GDM1 (cell line): ENCODE measurements at places on chromosomes 4 and X.

DNA sequence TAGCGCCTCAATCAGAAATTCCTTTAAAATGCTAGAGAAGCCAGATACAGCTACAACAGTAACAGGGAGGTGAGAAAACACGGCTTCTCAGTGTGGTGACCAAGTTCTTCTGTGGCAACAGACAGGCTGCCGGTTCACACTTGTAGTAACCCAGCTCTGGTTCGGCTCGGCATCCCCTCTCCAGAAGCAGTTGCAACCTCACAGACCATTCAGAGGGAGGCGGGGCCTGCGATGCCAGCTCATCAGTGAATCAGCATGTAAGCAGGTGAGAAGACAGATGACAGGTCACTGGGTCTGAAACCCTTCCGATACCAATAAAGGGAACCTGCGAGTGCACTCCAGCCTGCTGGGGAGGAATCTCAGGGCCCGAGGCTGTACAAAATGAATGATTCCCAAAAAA is 251.0 kb downstream of the KCNIP4 start:
- no peak for DNase-seq

DNA sequence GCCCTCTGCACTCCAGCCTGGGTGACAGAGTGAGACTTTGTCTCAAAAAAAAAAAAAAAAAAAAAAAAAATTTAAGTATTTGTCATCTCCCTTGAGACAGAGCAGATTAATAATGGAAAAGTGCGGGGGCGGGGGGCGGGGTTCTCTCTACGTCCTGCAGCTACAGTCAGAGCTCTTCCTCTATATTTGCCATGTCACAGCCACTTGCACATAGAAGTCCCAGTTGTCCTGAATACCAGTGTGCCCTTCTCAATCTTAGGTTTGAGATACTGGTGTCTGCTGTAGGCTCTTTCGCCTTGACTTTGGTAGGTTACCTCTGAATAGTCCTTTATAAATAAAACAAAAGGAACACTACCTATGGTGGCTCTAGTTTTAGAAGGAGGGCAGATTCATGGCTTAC is 237.8 kb upstream of the PGRMC2 start:
- no peak for DNase-seq

GRCh38 chr4:18342847-18343246 is 321.3 kb upstream of the LCORL start:
- no peak for DNase-seq

DNA sequence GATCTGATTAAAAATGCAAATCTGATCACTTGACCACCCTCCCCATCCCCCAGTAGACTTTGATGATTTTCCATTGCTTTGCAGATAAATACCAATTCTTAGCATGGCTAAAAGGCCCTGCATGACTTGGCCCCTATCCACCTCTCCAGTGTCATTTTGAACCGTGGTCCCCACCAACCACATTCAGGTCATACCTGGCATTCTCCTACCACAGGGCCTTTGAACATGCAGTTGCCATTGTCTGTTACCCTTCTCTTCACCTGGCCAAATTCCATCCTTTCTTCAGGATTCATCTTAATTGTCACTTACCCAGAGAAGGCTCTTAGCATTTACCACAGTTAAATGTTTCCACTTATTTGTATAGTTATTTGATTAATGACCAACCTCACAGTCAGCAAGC is 36.9 kb upstream of the RELL1 start:
- no peak for DNase-seq

DNA sequence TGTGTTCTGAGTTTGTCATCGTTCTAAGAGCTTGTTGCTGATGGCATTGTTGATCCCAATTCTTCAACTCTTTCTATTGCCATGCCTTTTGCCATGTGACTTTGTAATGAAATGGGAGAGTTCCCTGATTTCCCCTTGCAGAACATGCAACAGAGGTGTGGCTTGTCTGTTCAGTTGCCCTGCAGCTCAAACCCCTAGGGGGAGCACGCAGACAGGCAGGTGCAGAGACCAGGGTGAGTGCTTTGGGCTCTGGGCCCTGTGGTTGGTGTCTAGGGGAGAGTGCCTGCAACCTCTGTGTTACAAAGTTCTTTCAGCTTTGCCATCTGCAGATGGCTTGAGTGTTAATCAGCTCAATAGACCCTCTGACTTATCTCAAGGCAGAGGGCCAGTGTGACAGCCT is 332.7 kb downstream of the MID1IP1 start:
- no peak for DNase-seq

GRCh38 chrX:129108936-129109335 is 414.4 kb downstream of the SMARCA1 start:
- DNase-seq, result no peak

- no peak for DNase-seq
Measured at GRCh38 chr4:90130076-90130475, 2.9 kb downstream of the CCSER1 start.

DNA sequence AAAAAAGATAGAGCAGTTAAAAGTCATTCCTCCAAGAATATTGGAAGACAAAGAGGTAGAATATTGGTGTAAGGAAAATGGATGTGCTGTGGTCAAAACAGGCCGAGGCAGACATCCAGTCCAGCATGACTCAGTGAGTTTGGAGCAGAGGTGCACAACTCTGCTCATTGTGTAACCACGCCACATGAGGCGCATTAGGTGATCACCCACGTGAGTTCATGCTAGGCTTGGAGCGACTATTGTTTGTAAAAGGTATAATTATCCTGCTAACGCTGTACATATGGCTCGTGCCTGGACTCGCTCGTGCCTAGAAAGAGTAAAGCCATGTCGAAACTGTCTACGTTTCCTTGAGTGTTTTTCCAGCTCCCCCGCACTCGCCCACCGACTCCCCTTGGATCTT is 23.9 kb downstream of the C4orf54 start:
- DNase-seq, result no peak

DNA sequence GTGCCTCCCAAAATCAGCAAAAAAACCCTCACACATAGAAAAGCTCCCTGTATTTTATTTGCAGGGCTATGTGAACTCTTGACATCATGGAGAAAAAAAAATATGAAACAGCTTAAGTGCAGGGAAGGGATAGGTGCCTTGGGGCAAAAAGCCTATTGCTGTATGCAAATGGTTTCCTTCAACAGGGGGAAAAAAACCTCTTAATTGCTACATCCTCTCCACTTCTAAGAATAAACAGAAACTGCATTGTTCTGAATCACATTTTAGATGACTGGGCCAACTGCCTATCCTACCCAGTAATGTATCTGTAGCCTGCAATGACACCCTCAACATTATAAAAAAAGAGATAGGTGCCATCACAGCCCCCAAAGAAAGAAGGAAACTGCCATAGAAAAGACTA is 229.4 kb upstream of the GALNTL6 start:
- no peak for DNase-seq

DNA sequence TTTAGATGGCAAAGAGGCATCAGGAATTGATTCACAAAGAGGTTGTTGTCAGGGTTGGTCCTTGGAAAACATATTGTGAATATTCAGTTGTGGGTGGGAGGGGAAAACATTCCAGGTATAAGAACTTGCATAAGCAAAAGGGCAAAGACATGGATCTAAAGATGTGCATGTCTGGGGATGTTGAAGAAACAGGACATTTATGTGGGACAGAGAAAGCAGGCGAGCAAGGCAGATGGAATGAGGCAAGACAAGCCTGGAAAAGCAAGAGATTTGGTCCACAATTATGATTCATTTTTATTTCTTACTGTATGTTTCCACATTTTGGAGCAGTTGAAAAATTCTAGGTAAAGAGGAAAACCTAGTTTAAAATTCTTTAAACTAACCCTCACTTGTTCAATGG is 134.9 kb upstream of the CXXC4 start:
- no peak for DNase-seq

- DNase-seq, result no peak
Measured at GRCh38 chrX:153379971-153380581, 21.1 kb downstream of the PNMA6E start.

- DNase-seq, result peak; percentile 44
Measured at GRCh38 chrX:76427560-76428242, at the start of gene MAGEE1. MAGEE1 (plus strand) TSS chrX:76427710; CDS start chrX:76427931, 221 bp downstream.

GRCh38 chr4:145609481-145610427 is 9.4 kb upstream of the MMAA start:
- DNase-seq, result peak; percentile 39

DNA sequence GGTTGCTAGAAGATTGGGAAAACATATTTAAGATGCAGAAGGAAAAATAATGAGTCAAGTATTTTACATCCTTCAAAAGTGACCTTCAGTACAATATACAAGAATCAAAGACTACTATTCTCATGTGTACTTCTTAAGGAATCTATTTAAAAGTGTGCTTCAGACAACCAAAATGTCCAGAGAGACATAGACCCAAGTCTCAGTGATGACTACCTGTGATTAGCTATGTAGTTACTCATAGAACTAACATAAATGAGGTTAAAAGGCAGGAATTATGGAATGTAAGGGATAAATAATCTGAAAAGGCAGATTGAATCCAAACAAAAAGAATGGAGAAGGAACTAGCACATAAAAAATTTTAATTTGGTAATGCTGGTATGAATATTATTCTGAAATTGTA is 634.7 kb upstream of the FAM241A start:
- no peak for DNase-seq

GRCh38 chr4:100189820-100190642 is at the start of gene DDIT4L:
DDIT4L (minus strand) TSS chr4:100190468; CDS start chr4:100189983, 485 bp downstream.
- no peak for DNase-seq

GRCh38 chr4:125739760-125740159 is 425.0 kb downstream of the FAT4 start:
- no peak for DNase-seq

- DNase-seq, result no peak
Measured at GRCh38 chr4:1015179-1015578, 3.8 kb downstream of the FGFRL1 start.

DNA sequence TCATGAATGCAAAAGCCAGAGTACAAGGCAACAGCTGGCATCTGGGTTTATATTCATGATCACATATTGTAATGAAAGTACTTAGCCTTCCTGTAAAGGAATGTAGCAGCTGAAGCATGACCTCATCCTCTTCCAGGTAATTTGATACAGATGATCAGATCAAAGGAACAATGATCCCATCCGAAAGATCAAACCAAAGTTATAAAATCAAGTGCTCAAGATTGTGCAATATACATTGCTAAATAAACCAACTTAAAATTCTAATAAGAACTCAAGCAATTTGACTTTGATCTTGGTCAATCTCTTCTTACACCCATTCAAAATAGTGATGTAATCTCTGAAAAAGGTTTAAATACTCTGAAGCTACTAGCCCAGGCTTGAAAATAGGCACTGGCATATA is 113.1 kb upstream of the INPP4B start:
- no peak for DNase-seq
